OCI-LY7 (cell line): ENCODE measurements at places on chromosomes 7 and 10. TPM values are rescaled to one million over a fixed set of nuclear protein-coding genes. Genes with fewer than 3 reads are reported as not detected.

DNA sequence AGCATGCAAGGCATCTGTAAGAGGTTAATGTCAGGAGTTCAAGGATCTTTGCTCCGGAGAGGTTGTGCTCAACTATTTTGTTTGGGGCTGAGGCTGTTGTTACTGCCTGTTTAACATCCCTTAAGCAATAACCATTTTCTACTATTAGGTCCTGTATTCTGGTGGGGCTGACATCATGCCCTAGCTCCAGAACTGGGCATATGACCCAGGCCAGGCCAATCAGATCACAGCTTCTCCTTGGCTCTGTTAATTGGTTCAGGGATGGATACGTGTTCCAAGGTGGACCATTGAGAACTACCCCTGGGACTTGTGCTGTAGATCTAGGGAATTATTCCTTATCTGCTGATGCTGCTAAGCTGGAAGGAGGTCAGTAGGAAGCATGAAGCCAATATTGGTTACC, 67.0 kb downstream of the SYPL1 start:
- DNase-seq, result no peak

- no peak for DNase-seq
These were observed 7.6 kb upstream of the KCP start for GRCh38 chr7:128918016-128918665.

DNA sequence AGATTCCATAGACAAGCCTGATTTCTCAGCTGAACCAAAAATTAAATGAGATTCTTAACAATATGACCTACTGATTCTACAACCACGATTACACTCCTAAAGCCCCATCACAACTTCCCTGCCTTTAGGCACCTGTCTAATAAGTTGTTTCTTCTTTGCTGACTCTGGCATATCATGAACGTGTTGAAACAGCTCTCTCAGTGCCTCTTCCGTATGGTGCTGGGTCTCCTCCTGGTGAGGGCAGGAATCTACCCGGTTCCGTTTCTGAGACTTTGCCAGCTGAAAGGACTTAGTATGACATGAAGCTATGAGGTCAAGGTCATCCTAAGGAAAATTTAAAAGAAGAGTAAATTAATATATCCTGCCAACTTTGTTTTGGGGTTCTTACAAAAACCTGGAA, 48.6 kb downstream of the ARHGAP19 start:
- no peak for DNase-seq

- no peak for DNase-seq
These were observed 90.7 kb upstream of the CAPZA2 start for GRCh38 chr7:116771640-116772039.

DNA sequence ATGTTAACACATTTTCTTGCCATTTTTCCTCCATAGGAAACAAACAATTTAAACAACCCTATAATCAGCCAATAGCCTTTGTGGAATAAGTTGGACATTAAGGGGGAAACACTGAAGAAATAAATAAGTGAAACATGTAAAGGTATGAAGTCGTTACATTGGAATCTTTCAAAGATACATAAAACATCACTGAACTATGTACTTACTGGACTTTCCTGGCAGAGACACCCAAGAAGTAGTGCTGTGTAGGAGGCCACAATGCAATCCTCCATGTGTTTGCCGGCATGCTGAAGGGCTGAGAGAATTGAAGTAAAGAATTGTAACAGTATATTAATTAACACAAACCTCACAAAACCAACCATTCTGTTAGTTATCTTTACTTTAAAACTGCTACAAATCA, 76.5 kb upstream of the GRID1 start:
- no peak for DNase-seq

- DNase-seq, result no peak
These were observed 243.9 kb upstream of the TCERG1L start for GRCh38 chr10:131555406-131555805.

- DNase-seq, result no peak
These were observed 190.6 kb downstream of the PTPN20 start for GRCh38 chr10:47101807-47102206.

DNA sequence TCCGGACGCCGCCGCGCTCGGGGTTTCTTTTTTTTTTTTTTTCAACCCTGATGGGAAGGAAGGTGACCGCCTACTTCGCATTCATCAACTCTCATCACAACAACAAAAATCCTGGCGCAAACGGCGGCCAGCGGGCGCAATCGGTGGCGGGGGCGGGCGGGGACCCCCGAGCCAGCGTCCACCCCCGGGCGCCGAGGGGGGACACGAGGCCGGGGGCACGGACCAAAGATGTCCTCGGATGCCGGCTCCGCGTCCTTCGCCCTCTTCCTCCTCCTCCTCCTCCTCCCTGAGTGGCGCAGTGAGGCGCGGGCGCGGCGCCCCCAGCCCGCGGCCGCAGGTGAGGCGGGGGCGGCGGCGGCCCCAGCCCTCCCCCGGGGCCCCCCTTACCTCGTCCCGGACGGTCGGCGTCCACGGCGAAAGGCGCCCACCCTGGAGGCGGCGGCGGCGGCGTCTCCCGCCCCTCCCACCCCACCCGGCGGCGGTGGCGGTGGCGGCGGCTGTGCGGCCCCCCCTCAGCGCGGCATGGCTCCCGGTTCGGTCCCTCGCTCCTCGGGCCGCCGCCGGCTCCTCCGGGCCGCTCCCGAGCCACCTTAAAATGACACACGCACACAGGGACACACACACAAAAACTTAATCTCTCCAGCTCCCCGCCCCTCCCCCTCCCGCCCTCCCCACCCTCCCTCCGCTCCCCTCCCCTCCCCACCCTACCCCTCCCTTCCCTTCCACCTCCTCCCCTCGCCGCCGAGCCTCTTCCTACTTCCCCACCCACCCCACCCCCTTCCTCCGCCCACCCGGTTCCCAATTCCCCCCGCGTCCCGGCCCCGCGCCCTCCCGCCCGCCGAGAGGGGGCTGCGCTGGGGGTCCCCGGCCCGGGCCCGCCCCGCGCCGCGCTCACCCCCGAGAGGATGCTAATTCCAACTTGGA, at the start of gene CTBP2:
Gene CTBP2 (minus strand): TSS at position 632 of the 924 bp plus-strand sequence.
- no peak for DNase-seq

TMEM213 gene
- not detected in 2 replicates for total RNA-seq

ZPBP gene
- total RNA-seq, result not detected in 2 replicates

TMEM130 gene
- total RNA-seq, result 0.57 and 0.87 TPM in 2 replicates

TMEM139 gene
- total RNA-seq, result 0.46 and 0.48 TPM in 2 replicates

ADAMTS14 gene
- 0.11 TPM in 1 of 2 replicates, not detected in the other for total RNA-seq

SHLD2 gene
- 36.1 and 37.3 TPM in 2 replicates for total RNA-seq

LAMB1 gene
- total RNA-seq, result 0.17 TPM in 1 of 2 replicates, not detected in the other
